ENCODE measurements at places on chromosomes 13 and 19.

DNA sequence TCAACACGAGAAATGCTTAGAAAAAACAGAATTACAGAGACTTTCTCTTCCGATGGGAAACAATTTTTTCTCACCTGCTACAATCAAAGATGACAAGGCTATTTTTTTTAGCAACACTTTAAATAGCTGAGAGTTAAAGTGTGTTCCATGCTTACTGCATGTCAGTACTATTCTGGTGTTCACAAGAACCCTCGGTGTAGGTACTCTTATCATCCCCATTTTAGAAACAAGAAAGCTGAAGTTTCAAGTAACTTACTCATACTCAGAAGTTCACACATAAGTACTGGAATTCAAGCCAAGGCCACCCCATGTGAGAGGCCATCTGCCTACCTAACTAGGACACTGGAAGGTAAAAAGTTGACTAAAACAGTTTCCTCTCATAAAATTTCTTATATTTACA is 9.0 kb upstream of the TNFRSF19 start:
- DNase-seq: peak; percentile 49

- DNase-seq: no peak
These were observed 505.6 kb downstream of the MYO16 start for GRCh38 chr13:109135018-109135417.

DNA sequence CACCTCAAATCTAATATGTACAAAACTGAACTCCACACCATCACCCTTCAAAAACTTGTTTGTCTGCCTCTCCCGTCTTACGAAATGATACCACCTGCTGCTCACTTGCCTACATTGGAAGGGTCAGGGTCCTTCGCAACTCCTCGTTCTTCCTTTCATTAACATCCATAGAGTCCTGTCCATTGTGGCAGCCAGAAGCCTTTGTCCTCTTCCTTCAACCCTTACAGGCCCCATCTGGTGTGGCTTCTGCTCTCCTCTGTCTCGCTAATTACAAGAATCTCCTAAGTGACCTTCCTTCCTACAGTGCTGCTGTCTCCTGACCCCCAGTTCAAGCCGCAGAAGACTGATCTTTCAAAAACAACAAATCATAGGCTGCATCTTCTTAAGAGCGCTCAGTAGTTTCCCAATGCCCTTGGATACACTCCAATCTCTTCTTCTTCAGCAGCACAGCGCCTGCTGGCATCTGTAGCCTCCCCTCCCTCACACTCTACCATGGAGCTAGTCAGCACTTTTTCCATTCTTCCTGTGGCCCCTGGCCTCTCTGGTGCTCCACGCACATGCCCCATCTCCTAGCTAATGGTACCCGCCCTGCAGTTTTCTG is 382.7 kb downstream of the LIG4 start:
- DNase-seq: no peak

DNA sequence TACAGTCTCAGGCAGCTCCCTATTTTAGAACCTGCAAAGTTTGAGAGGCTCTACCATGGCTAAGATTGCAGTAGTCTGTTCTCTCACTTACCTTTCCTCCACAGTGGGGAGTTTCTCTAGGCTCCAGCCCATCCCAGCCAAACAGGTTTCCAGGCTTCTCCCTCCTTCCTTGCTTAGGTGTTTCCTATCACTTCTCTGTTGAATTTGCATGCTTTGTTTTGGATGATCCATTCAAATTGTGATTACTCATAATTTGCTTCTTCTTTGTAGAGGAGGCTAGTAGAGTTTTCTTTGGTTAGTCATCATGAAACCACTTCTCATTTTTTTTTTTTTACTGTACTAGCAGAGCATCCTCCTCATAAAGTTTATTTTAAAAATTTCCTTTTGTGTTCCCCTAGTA is 1242.2 kb upstream of the MIR17HG start:
- peak; percentile 7 for DNase-seq

DNA sequence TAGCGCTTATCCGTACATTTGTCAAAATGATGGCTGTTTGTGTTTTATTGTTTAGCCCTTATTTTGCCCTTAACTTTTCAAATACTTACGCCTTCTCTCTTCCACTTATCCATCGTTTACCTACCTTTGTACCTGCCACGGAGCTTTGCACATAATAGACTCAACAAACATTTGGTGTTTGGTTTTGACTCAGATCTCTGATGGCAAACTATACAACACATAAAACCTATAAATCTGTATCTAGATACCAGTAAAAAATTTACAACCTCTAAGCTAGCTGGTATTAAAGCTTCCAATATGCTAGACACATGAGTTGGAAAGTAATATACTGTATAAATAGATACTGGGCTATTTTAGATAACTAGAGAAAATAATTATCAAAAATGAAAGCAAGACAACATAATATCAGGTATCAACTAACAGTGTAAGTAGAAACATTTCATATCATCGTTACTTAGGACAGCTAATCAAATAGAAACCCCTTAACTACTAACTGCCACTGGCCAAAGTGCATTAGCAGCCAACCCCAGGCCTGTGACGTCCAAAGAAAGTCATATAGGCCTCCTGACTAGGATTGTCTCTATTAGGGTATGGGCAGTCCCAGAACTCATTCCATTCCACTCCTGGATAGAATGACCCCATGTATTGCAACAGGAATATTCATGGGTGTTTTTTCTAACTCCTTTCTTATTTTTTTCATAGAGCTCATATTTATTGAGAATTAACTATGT is 53.8 kb downstream of the KCTD12 start:
- DNase-seq: no peak

DNA sequence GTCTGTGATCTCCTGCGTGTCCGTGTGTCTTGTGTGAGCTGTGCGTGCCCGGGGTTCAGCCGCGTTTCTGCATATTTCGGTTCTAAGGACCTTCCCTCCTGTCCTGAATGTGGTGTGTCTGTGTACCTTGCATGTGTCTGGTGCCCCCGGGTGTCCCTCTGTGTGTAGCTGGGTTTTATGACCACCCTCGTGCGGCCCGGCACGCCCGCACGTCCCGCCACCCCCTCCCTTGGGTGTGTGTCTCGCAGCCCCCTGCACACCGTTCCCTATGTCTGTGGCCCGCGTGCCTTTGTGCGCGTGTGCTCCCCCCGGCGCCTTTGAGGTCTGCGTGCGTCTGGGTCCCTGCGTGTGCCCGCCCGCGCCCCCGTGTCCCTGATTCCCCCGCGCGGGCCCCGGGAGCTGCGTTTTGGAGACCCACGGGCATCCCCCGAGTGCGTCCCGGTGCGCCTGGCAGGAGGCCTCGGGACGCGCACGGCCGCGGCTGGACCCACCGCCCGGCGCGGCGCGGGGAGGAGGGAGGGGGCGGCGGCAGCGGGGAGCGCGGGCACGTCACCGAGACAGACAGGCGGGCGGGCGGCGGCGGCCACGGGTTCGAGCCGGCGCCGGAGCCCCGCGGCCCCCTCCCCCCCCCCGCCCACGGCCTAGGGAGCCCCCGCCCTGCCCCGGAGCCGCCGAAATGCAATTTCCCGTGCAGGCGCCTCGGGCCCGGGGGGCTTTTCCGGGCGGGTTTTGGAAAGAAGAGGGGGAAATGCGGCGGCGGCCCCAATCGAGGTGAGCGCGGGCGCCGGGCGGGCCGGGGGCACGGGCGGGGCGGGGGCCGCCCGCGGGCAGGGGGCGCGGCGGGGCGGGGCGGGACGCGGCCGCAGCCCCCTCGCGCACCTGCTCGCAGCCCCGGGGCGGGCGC is 12.0 kb upstream of the NANOS3 start:
- no peak for DNase-seq

- peak; percentile 46 for DNase-seq
These were observed 2.0 kb downstream of the ITPKC start for GRCh38 chr19:40718774-40719391.

- no peak for DNase-seq
These were observed 86.3 kb downstream of the RNASEH2B start for GRCh38 chr13:50995854-50996253.

DNA sequence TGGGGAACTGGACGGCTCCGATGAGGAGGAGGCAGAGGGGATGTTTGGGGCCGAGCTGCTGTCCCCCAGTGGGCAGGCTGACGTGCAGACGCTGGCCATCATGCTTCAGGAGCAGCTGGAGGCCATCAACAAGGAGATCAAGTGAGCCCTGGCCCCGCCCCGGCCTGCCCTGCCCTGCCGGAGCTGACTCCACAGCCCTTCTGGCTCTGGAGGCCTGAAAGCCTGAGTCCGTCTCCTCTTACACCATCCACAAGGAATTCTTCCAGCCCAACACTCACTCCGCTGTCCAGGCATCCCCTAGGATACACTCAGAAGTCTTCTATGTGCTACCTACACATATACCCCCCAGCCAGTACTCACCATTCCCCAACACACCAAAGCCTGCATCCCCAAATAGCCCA is 17.4 kb downstream of the PPFIA3 start:
- no peak for DNase-seq

GRCh38 chr19:10110076-10110971 is 1.2 kb upstream of the P2RY11 start:
- DNase-seq: no peak

GRCh38 chr19:7863971-7864689 is 10.1 kb downstream of the PRR36 start:
- no peak for DNase-seq

- no peak for DNase-seq
These were observed 245.5 kb upstream of the TSHZ3 start for GRCh38 chr19:31594701-31595100.

DNA sequence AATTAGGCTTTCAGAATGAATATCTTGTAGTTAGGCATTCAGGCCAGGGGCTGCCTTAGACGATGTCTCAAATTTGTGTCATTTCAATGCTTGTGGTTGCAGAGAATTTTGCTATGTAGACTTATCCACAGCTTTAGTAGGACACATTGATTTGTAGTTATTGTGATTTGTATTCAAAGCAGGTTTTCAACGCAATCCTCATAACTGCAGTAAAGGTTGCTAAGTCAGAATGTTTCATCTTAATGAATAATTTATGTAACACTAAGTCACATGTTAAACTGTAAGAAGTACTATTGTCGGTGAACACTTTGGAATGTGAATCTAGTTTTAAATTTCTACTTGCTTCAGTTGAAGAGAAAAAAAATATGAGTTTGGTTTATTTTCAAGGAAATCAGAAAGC is 1117.2 kb upstream of the SPRY2 start:
- DNase-seq: no peak

- no peak for DNase-seq
These were observed 1320.2 kb upstream of the PCDH9 start for GRCh38 chr13:68550330-68550729.

- peak; percentile 2 for DNase-seq
These were observed 1.4 kb downstream of the SH2D3A start for GRCh38 chr19:6765738-6766356.

GRCh38 chr13:39765801-39766463 is 110.5 kb downstream of the COG6 start:
- DNase-seq: no peak

DNA sequence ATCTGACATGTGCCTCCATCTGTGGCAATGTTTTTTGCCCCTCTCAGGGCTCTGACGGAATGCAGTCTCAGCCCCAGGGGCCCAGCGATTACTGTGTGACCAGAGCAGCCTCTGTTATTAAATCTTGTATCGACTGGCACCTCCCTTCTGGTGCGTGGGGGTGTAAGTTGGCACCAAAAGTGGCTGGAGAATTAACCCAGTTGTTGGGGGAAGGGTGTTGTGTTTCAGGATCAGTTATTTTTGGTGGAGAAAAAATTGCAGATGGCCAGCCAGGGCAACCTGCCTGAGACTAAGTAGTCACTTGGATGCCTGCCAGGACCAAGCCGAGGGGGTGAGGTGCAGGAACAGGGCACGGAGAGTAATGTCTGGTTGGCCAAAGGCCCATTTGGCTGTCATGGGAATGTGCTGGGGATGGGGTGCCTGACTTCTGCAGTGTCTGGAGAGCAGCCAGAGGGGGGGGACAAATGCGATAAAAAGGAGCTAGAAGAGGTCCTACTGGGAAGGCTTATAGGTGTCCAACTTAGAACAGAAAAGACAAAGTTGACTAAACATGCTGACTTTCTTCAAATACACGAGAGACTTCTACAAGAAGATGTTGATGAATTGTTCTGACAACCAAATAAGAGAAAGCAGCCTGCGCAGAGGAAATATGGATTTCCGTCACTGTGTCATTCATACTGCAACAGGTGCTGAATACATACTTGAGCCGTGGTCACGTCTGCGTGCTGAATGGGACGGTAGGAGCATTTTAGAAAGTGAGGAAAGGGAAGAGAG is 69.8 kb downstream of the SIAH3 start:
- DNase-seq: no peak

DNA sequence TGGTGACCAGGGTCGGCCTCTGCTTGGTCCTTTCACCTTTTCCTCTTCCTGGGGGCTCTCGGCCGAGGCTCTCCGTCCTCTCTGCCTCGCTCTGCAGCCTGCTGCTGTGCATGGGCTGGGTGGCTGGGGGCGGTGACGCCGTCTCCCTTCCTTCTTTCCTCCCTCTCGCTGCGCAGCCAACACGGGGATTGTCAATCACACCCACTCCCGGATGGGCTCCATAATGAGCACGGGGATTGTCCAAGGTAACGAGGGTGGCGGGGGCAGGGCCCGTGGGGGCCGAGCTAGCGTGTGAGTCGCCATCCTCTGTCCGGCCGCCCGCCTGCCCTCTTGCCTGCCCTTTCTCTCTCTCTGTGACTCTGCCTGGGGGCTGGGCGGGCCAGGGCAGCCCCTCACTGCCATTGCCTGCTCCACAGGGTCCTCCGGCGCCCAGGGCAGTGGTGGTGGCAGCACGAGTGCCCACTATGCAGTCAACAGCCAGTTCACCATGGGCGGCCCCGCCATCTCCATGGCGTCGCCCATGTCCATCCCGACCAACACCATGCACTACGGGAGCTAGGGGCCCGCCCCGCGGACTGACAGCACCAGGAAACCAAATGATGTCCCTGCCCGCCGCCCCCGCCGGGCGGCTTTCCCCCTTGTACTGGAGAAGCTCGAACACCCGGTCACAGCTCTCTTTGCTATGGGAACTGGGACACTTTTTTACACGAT is 7.1 kb downstream of the YIPF2 start:
- DNase-seq: no peak

- no peak for DNase-seq
These were observed 64.9 kb downstream of the TEX29 start for GRCh38 chr13:111385183-111385857.

All from GM13977 (cell line).